ENCODE measurements at places on chromosomes 5 and 9. TPM values are rescaled to one million over a fixed set of nuclear protein-coding genes. Genes with fewer than 3 reads are reported as not detected.
A peak's percentile ranks its signal among the peaks of the same experiment; 100 is the strongest.

DNA sequence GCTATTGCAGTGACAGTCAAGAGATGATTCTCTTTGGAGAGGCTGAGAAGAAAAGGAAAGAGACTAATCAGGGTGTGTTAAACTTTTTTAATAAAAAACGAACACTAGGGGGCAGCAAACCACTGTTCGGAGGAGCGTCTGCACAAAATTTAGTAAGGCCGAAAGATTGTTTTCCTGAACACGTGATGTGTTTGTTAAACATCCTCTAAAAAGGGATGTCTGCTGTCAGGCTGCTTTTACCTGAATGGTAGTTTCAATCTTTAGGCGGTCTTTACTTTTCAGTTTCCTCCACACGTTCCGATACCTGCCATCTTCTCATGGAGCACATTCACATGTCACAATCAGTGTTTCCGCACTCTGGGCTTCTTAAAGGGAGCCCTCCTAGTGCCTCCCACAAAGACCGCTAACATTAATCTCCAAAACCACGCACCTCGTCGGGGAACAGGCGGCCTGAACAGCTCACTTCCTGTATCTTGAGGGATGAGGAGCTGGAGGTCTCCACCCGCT lies 125.2 kb downstream of the GPBP1 start:
- no peak overlapping the region for H3K27ac ChIP-seq
- peaks cover 3% of the 10 kb centered on the region for H3K27me3 ChIP-seq
- peak; percentile 58 for DNase-seq
- H3K4me1 ChIP-seq, result peaks cover 13% of the 10 kb centered on the region

DNA sequence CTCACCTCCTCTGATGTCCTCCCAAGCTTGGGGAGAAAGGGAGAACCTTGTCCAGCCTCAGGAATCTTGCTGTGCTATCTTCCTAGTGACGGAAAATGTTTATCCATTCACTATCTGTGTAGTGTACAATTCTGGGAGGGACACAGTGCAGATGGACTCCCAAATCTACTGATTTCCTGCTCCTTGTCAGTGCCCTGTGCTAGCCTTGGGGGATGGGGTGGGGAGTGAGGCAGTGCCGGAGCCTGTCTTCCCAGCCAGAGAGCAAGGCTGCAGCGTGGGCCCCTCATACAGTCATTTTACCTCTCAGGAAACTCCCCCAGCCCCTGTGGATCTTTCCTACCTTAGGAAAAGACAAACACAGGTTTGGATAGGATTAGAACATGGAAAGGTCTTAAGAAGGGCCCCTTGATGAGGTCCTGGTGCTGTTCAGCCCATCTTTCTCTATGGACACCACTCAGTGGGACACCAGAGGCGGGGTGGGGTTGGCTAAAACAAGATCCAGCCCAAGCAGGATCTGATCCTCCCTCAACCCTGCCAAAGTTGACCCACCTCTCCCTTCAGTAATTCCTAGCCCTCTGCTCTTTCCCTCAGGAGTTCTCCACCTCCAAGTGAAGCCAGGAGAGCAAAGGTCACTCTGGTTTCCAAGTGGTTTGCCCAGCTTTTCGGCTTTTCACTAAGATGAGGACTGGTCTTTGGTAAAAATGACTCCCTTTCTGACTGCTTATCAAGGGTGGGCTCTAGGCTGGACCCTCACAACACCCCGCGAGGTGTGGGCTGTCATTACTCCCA lies 3.4 kb downstream of the DOLK start:
- H3K36me3 ChIP-seq, result peaks cover 13% of the 10 kb centered on the region
- H3K4me3 ChIP-seq, result no peak overlapping the region
- no peak for DNase-seq
- no peaks in the 10 kb centered on the region for H3K27me3 ChIP-seq
- peaks cover 21% of the 10 kb centered on the region for H3K4me1 ChIP-seq

- H3K4me3 ChIP-seq, result no peak overlapping the region
- no peak overlapping the region for H3K27ac ChIP-seq
- no peaks in the 10 kb centered on the region for H3K36me3 ChIP-seq
- no peaks in the 10 kb centered on the region for H3K4me1 ChIP-seq
- no peaks in the 10 kb centered on the region for H3K27me3 ChIP-seq
Observed at GRCh38 chr9:119761812-119762211, 392.6 kb upstream of the BRINP1 start.

DNA sequence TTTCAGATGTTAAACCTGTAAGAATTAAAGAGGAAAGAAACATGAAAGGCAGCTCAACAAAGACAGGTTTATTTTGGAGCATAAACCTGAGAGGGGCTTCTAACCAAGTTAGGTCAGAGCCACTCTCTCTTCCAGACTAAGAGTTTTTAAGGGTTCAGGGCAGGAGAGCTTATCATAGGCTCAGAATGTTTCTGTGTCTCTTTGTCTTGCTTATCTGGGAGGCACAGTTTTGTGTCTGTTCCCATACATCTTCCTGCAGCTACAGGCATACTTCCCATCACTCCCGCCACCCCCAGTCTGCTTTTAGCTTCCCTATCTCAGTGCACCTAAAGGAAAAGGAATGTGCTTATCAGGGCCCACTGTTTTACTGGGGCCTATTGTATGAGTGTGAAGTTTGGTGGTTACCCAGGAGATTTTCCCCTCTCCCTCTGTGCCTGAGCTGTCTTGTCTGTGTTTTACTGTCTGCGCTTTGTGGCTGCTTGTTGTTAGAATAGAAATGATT lies 21.9 kb downstream of the CD14 start:
- H3K36me3 ChIP-seq, result peaks cover 2% of the 10 kb centered on the region
- peaks cover 10% of the 10 kb centered on the region for H3K27me3 ChIP-seq
- no peak overlapping the region for H3K4me3 ChIP-seq
- peaks cover 11% of the 10 kb centered on the region for H3K4me1 ChIP-seq
- H3K27ac ChIP-seq, result no peak overlapping the region
- DNase-seq, result no peak

DNA sequence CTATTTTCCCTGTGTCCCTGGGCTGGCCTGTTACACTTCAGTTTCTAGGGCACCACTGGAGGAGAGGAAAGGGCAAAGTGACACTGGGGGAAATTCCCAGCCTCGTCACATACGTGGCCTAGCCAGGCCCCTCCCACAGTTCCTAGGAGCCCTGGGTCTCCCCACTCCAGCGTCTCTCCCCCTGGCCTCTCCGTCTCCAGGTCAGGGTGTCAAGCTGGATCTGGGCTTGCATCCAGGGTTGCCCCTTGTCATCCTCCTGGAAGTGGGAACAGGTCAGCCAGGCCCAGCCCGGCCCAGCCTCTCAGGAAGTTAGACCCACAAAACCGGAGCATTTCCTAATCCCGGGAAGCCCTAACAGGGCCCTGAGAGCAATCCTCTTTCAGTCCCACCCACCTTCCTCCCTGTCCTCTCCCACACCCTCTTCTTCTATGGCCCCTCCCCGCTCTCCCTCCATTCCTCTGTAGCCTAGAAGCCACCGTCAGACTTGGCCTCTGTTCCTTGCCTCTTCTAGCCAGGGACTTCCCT lies 4.7 kb upstream of the TNIP1 start:
- H3K27ac ChIP-seq, result peak overlapping the region; percentile 17
- H3K4me3 ChIP-seq, result peak overlapping the region; percentile 38
- no peak for DNase-seq
- peaks cover 62% of the 10 kb centered on the region for H3K4me1 ChIP-seq

GRCh38 chr5:122362361-122362760 lies 50.3 kb downstream of the SNCAIP start:
- H3K4me1 ChIP-seq, result no peaks in the 10 kb centered on the region
- no peaks in the 10 kb centered on the region for H3K27me3 ChIP-seq
- DNase-seq, result no peak
- no peaks in the 10 kb centered on the region for H3K36me3 ChIP-seq
- no peak overlapping the region for H3K27ac ChIP-seq

DNA sequence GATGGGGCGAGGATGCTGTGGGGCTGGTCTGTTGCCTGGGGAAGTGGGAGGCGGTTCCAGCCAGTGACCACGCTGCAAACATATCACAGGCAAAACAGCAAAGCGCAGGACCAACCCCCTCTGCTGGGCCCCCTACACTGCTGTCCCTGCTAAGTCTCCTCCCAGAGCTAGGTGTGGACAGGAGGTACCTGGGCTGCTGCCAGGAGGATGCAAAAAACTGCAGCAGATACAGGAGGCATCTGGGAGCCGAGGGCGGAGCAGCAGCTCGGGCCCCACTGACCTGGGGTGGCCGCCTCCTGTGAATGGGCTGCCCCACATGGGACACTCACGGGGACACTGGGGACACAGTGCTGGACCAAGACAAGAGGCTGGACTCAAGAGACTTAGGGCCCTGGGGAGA lies 48.0 kb upstream of the PHYKPL start:
- H3K27me3 ChIP-seq, result peaks cover 3% of the 10 kb centered on the region
- H3K36me3 ChIP-seq, result no peaks in the 10 kb centered on the region
- DNase-seq, result no peak
- H3K4me3 ChIP-seq, result no peak overlapping the region
- peaks cover 19% of the 10 kb centered on the region for H3K4me1 ChIP-seq

GRCh38 chr5:10863763-10864383 lies 102.8 kb upstream of the DAP start:
- peak; percentile 69 for DNase-seq
- H3K27ac ChIP-seq, result no peak overlapping the region
- H3K4me3 ChIP-seq, result no peak overlapping the region
- H3K36me3 ChIP-seq, result no peaks in the 10 kb centered on the region
- H3K4me1 ChIP-seq, result peaks cover 2% of the 10 kb centered on the region
- no peaks in the 10 kb centered on the region for H3K27me3 ChIP-seq

DNA sequence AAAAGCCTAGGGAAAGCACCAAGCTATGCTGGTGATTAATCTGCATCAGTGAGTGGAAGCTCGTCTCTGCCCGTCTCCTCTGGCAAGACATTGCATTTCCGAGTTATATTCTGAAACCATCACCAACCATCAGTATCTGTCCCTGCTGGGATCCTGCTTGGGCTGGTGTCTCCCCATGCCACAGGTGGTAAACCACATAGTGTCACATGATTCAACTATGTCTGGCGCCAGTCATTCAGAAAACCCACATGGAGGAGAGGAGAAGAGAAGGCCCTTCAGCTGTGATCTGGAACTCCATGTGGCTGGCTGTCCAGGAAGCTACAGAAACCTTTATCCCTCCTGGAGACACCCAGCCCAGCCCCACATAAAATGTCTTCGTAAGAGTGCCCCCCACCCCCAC lies 4.8 kb downstream of the IL9 start:
- peaks cover 26% of the 10 kb centered on the region for H3K27me3 ChIP-seq
- no peak overlapping the region for H3K4me3 ChIP-seq

DNA sequence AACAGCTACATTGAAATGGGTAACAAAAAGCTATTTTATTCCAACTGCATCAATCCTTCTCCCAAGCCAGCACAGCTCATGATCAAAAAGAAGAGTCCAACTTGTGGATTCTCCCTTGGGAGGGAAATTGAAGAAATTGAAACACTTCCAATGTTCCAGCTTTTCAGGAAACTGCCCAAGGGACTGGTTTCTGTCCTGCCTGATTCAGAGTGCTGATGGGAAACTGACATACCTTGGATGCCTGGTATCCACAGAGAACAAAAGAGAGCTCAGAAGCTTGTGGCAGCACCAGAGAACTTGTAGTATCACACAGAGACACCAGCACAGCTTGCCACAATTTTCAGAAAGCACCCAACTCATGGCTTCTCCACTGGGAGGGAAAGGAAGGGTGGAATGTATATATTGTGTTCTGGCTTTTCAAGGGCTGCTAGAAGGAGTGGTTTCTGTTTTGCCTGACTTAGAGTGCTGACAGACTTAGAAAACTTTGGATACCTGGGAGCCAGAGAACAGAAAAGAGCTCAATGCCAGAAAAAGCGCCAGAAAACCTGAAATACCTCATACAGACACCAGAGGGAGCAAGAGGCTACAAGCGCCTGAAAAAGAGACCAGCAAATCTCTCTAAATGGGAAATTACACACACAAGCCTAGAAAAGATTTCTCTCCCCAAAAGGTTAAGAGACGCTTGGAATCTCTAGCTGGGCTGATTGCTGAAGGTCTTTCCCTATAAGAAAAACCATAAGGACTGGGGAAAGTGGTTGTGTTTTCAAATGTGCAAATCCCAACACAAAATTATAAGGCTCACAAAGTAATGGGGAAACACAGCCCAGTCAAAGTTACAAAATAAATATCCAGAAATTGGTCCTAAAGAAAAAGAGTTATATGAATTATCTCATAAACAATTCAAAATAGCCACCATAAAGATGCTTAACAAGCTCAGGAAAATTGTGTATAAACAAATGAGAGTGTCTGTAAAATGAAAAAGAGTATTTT lies 178.8 kb downstream of the SPOCK1 start:
- no peak overlapping the region for H3K4me3 ChIP-seq
- peaks cover 6% of the 10 kb centered on the region for H3K27me3 ChIP-seq
- no peaks in the 10 kb centered on the region for H3K4me1 ChIP-seq
- no peak overlapping the region for H3K27ac ChIP-seq

GRCh38 chr5:151670953-151671636 lies 15.6 kb downstream of the SPARC start:
- H3K4me1 ChIP-seq, result peaks cover 4% of the 10 kb centered on the region
- no peak for DNase-seq
- H3K27ac ChIP-seq, result no peak overlapping the region

GRCh38 chr5:36599986-36600779 lies 6.2 kb upstream of the SLC1A3 start:
- H3K4me3 ChIP-seq, result no peak overlapping the region
- no peaks in the 10 kb centered on the region for H3K36me3 ChIP-seq
- H3K4me1 ChIP-seq, result no peaks in the 10 kb centered on the region
- DNase-seq, result no peak

GRCh38 chr5:148730270-148730669 lies 75.9 kb upstream of the HTR4 start:
- no peak overlapping the region for H3K27ac ChIP-seq
- DNase-seq, result no peak
- H3K4me1 ChIP-seq, result peaks cover 2% of the 10 kb centered on the region
- peaks cover 16% of the 10 kb centered on the region for H3K27me3 ChIP-seq
- H3K4me3 ChIP-seq, result no peak overlapping the region

- H3K4me3 ChIP-seq, result no peak overlapping the region
- DNase-seq, result no peak
- no peak overlapping the region for H3K27ac ChIP-seq
- H3K36me3 ChIP-seq, result no peaks in the 10 kb centered on the region
Observed at GRCh38 chr5:156393980-156394379, 67.0 kb downstream of the SGCD start.

DNA sequence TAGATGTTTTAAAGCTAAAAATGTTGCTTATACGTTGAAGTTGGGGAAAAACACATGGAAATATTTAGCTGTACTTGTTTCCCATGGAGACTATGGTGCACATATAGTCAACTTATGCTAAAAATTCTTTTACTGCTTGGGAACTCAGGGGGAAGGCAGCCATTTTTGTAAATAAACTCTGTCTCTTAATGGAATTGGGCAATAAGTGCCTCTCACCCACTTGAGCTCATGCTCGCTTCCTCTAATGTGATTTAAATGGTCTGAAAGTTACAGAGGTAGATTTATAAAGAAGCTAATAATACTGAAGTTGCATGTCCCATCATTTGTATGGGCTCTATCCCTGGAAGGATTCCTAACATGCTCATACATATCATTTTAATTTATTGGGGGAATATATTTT lies 523.8 kb downstream of the RASEF start:
- no peaks in the 10 kb centered on the region for H3K4me1 ChIP-seq
- no peak overlapping the region for H3K27ac ChIP-seq
- H3K36me3 ChIP-seq, result no peaks in the 10 kb centered on the region
- DNase-seq, result no peak
- no peak overlapping the region for H3K4me3 ChIP-seq

ZFP37 gene
- total RNA-seq, result 0.76 TPM

ANKRD33B gene
- 4.6 TPM for total RNA-seq

C5orf34 gene
- 7.7 TPM for total RNA-seq

SLC4A9 gene
- 0.16 TPM for total RNA-seq

EQTN gene
- not detected for total RNA-seq

All from activated CD8-positive, alpha-beta T cell treated with anti-CD3 and anti-CD28 coated beads, Interleukin-2, amount 10 ng/mL, durations not matched to agents 7 days and 5 days (primary cell).